Fibroblast of the aortic adventitia (primary cell): ENCODE measurements at places on chromosomes 2 and 18. TPM values are rescaled to one million over a fixed set of nuclear protein-coding genes. Genes with fewer than 3 reads are reported as not detected.

Gene SEMA4F
- 2.8 and 3.6 TPM in 2 replicates for total RNA-seq

Gene SCN2A
- 16.7 and 18.5 TPM in 2 replicates for total RNA-seq

Gene KCNJ3
- total RNA-seq, result not detected in 2 replicates

Gene ARHGEF4
- 5.2 and 9.8 TPM in 2 replicates for total RNA-seq

Gene ACMSD
- total RNA-seq, result not detected in 2 replicates

Gene KCNG3
- total RNA-seq, result under 0.01 TPM in 1 of 2 replicates, not detected in the other

Gene GAD1
- total RNA-seq, result not detected in 2 replicates

Gene CERKL
- 0.27 TPM in 1 of 2 replicates, not detected in the other for total RNA-seq

Gene ADI1
- 41.6 and 44.7 TPM in 2 replicates for total RNA-seq

Gene AQP12B
- not detected in 2 replicates for total RNA-seq

Gene SMAD7
- 10.5 and 27.2 TPM in 2 replicates for total RNA-seq

Gene TANC1
- total RNA-seq, result 11.9 and 22.7 TPM in 2 replicates

Gene IL36A
- 2.0 TPM in 1 of 2 replicates, not detected in the other for total RNA-seq

Gene FSHR
- total RNA-seq, result not detected in 2 replicates

Gene C2orf72
- not detected in 2 replicates for total RNA-seq

Gene SLC8A1
- 39.1 and 112 TPM in 2 replicates for total RNA-seq

Gene C2orf66
- total RNA-seq, result 0.27 TPM in 1 of 2 replicates, not detected in the other

Gene CD8B2
- total RNA-seq, result not detected in 2 replicates

Gene PID1
- total RNA-seq, result 0.57 and 13.0 TPM in 2 replicates

Gene MC4R
- total RNA-seq, result not detected in 2 replicates

Gene LAMA1
- 3.5 and 30.1 TPM in 2 replicates for total RNA-seq

Gene IL18RAP
- 0.09 TPM in 1 of 2 replicates, not detected in the other for total RNA-seq

Gene CCDC141
- 1.8 and 2.7 TPM in 2 replicates for total RNA-seq

Gene FNDC4
- total RNA-seq, result 7.3 and 45.8 TPM in 2 replicates

Gene MRPL33
- total RNA-seq, result 100 and 109 TPM in 2 replicates

Gene DNAJC27
- total RNA-seq, result 3.8 and 5.6 TPM in 2 replicates

Gene HAAO
- total RNA-seq, result 0.90 and 5.4 TPM in 2 replicates

Gene ANKRD36B
- 49.8 and 72.4 TPM in 2 replicates for total RNA-seq

Gene PLA2R1
- total RNA-seq, result 25.0 and 27.0 TPM in 2 replicates

Gene RAPGEF4
- 1.3 and 54.4 TPM in 2 replicates for total RNA-seq

Gene COL6A3
- total RNA-seq, result 1,372 and 1,478 TPM in 2 replicates

Gene DPP10
- total RNA-seq, result not detected in 2 replicates
